Karpas-422 (cell line): ENCODE measurements at places on chromosomes 4 and X. TPM values are rescaled to one million over a fixed set of nuclear protein-coding genes. Genes with fewer than 3 reads are reported as not detected.
A peak's percentile ranks its signal among the peaks of the same experiment; 100 is the strongest.

DNA sequence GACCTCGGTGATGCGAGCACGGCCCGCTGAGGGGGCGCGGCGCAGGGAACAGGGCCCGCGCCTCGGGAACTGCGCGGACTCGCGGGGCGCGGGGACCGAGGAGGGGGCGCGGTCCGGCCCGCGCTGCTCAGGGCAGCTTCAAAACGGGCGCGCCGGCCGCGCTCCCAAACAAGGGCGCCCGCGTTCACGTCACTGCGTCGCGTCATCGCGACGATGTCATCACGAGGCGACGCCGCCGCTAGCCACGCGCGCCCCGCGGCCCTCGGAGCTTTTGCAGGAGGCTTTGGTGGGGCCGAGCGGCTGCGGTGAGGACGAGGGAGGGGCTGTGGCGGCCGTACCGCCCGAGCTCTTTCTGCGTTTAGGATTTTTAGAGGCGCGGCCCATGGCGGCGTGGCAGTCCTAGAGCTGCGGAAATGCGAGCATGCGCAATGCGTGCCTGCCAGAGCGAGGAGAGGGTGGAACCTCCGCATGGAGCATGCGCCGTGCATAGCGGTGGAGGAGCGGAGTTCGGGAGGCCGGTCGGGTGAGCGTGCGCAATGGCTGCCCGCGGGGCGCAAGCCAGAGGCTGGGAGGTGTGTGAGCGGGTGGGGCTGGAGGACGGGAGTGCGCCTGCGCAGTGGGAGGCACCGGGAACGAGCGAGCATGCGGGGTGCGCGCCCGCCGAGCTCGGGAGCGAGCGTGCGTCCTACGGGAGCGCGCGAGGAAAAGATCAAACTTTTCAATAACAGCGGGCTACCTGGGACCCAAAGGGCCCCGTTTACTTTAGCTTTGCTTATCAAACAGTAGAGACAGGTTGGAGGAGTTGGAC is at the start of gene PPP2R3B:
Gene PPP2R3B, minus strand, starts transcription at position 140 of the 808 bp plus-strand sequence. CDS start 216 bp downstream, outside the sequence.
- peaks cover 3% of the 10 kb centered on the region; the same call in 1 of the 2 replicates for H3K36me3 ChIP-seq
- peak within 1 kb of the TSS; percentile 91 for H3K4me3 ChIP-seq
- H3K27me3 ChIP-seq: no peaks in the 10 kb centered on the region
- peak within 1 kb of the TSS; percentile 85 for H3K27ac ChIP-seq
- DNase-seq: peak; percentile 99

DNA sequence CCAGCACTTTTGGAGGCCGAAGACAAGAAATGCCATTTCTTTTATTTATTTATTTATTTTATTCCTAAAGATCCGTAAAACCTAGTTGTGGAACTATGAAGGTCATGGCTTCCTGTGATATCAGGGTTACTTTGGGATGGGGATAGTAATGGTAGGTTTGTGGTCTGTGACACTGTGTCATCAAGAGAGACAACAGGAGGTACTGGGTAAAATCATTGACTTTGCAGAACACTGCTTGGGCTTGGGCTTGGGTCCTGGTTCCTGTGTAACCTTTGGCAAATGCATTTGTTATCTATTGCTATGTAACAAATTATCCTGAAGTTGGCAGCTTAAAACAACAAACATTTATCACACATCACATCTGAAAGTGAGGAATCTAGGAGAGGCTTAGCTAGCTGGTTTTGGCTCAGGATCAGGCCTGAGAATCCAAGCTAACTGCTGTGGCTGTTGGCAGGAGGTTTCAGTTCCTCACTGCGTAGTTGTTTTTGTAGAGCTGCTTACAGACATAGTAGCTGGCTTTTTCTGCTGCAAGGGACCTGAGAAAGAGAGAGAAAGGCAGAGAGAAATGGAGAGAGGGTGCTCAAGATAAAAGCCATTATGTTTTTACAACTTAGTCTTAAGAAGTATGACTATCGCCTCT is 576.4 kb upstream of the SLIT2 start:
- no peak overlapping the region for H3K4me3 ChIP-seq
- no peaks in the 10 kb centered on the region for H3K27me3 ChIP-seq
- no peaks in the 10 kb centered on the region for H3K36me3 ChIP-seq
- no peaks in the 10 kb centered on the region for H3K4me1 ChIP-seq

- no peaks in the 10 kb centered on the region for H3K27me3 ChIP-seq
- H3K27ac ChIP-seq: no peak overlapping the region
- no peaks in the 10 kb centered on the region for H3K4me1 ChIP-seq
These were observed 379.7 kb downstream of the SPRY1 start for GRCh38 chr4:123776267-123776666.

- no peaks in the 10 kb centered on the region for H3K36me3 ChIP-seq
- DNase-seq: no peak
- H3K27ac ChIP-seq: no peak overlapping the region
- H3K4me1 ChIP-seq: no peaks in the 10 kb centered on the region
- no peaks in the 10 kb centered on the region for H3K27me3 ChIP-seq
These were observed 32.4 kb downstream of the ATP2B3 start for GRCh38 chrX:153549807-153550206.

GRCh38 chr4:177051473-177052060 is 258.1 kb upstream of the NEIL3 start:
- H3K36me3 ChIP-seq: no peaks in the 10 kb centered on the region
- no peaks in the 10 kb centered on the region for H3K27me3 ChIP-seq
- DNase-seq: peak; percentile 77
- H3K4me1 ChIP-seq: no peaks in the 10 kb centered on the region

DNA sequence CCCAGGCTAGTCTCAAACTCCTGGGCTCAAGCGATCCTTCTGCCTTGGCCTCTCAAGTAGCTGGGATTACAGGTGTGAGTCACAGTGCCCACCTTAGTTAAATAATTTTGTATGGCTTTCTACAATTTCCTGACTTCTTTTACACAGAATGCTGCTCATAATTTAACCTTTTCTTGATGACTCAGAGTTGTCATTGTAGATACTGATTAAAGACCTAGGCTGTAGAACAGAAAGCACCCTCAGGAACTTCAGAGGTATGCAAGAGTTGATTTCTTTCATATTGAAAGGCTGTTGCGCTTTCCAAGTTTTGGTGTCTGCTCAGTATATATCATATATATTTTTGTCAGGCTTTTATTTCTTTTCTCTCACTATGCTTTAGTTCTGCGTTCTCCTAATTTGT is 21.1 kb upstream of the GPR34 start:
- no peaks in the 10 kb centered on the region for H3K36me3 ChIP-seq
- no peaks in the 10 kb centered on the region for H3K4me1 ChIP-seq
- H3K4me3 ChIP-seq: no peak overlapping the region

DNA sequence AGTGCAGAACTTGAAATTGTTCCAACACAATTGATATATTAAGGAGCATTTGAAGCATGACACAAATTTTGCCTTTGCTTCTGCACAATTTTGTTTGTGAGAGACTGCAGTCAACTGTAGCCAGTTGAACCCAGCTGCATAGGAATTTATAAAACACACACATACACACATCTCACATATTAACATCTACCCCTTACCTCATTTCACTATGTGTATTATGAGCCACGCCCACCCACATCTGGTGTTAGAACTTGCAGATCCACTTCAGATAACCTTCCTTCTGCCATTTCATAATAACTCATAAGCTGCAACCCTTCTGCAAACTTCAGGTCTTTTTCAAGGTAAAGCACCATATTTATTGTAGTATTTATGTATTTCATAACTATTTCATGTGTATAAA is 188.1 kb upstream of the WDFY3 start:
- H3K4me1 ChIP-seq: no peaks in the 10 kb centered on the region
- no peak for DNase-seq
- no peak overlapping the region for H3K4me3 ChIP-seq
- H3K36me3 ChIP-seq: no peaks in the 10 kb centered on the region
- no peak overlapping the region for H3K27ac ChIP-seq

DNA sequence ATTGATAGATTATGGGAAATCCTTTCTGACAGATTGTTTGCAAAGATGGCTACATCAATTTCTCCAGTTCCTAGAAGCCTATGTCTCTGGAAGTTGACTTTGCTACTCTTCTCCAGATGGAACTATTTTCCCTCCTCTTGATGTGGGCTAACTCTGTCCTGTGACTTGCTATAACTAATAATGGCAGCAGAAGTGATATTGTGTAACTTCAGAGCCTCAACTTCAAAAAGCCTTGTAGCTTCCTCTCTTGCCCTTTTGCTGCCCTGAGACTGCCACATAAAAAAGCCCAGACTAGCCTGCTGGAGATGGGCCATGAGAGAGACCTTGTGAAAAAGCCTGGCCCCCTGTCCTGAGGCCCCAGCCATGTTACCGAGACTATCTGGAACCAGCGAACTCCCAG is 210.7 kb upstream of the SLC7A11 start:
- no peak for DNase-seq
- H3K4me3 ChIP-seq: no peak overlapping the region
- no peaks in the 10 kb centered on the region for H3K4me1 ChIP-seq
- H3K27ac ChIP-seq: no peak overlapping the region

- H3K36me3 ChIP-seq: no peaks in the 10 kb centered on the region
- H3K27ac ChIP-seq: no peak overlapping the region
- DNase-seq: no peak
- H3K27me3 ChIP-seq: no peaks in the 10 kb centered on the region
These were observed 796.8 kb downstream of the ADGRL3 start for GRCh38 chr4:61996943-61997342.

GPR50 gene
- total RNA-seq: not detected in 2 replicates

NXT2 gene
- total RNA-seq: 9.9 and 27.7 TPM in 2 replicates

FAM236D gene
- not detected in 2 replicates for total RNA-seq

IL15 gene
- not detected in 2 replicates for total RNA-seq

COL4A5 gene
- not detected in 2 replicates for total RNA-seq
